ENCODE measurements at places on chromosomes 1 and 21.

GRCh38 chr1:117686907-117687306 lies 81.1 kb downstream of the TENT5C start:
- no peak overlapping the region for H3K4me3 ChIP-seq
- peaks cover 3% of the 10 kb centered on the region for H3K4me1 ChIP-seq
- no peak for DNase-seq
- H3K27me3 ChIP-seq, result no peaks in the 10 kb centered on the region
- H3K27ac ChIP-seq, result no peak overlapping the region

DNA sequence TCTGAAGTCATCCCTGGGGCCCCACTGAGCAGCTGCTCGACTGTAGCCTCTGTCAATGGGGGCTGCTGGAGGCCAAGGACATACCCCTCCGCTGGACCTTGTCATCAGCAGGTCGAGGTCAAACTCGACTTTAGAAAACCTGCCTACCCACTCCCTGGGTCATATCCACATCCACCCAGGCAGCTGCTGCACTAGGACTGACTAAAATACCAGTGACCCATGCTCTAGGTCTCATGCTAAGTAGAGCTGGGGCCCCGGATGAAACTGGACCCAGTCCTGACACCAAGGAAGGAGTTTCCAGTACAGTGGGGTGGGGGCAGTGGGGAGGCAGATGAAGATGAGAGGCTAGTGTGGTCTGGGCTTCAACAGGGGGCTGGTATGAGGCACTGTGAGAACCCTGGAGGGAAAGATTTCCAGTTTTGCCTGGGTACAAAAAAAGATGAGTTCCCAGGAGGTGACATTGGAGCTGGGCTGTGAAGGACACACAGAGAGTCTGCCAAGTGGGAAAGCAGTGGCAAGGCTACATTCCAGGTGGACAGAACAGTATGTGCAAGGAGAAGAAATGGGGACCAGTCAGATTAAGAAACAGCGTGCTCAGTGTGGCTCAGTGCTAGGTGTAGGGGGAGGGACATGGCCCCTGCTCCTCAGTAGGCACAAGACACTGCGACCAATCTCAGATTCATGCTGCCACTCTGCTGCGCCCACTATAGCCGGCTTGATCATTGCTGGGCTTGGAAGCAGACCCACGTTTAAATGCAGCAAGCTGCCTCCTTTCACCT lies 12.4 kb downstream of the SLC2A1 start:
- H3K4me3 ChIP-seq, result no peak overlapping the region
- peaks cover 100% of the 10 kb centered on the region for H3K4me1 ChIP-seq
- no peaks in the 10 kb centered on the region for H3K27me3 ChIP-seq
- no peaks in the 10 kb centered on the region for H3K36me3 ChIP-seq
- peak overlapping the region; percentile 66 for H3K27ac ChIP-seq
- no peak for DNase-seq

- no peak for DNase-seq
- H3K4me1 ChIP-seq, result peaks cover 36% of the 10 kb centered on the region
- no peaks in the 10 kb centered on the region for H3K36me3 ChIP-seq
- H3K27me3 ChIP-seq, result no peaks in the 10 kb centered on the region
Measured at GRCh38 chr1:9820521-9820920, 3.2 kb downstream of the CLSTN1 start.

DNA sequence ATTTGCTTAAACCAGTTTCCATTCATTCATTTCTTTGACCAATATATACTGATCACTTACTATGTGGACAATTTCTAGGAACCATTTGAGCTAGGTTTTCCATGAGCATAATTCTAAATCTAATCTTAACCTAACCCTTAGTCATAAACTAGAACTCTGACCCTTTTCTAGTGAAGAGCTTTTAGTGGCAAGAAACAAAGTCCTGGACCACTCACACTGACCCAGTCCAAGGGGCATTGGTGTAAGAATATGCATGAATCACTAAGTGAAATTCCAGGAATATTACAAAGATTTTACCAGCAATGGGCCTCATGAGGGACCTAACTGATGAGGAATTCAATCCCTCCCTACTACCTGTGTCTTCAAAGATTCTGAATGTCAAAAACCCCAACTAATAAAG lies 40.6 kb upstream of the SLC2A1 start:
- no peak overlapping the region for H3K27ac ChIP-seq
- no peak overlapping the region for H3K4me3 ChIP-seq
- no peak for DNase-seq
- H3K4me1 ChIP-seq, result no peaks in the 10 kb centered on the region

GRCh38 chr21:36023092-36023480 lies 37.2 kb downstream of the SETD4 start:
- H3K27me3 ChIP-seq, result no peaks in the 10 kb centered on the region
- H3K4me3 ChIP-seq, result no peak overlapping the region
- no peak for DNase-seq
- H3K27ac ChIP-seq, result no peak overlapping the region
- H3K36me3 ChIP-seq, result no peaks in the 10 kb centered on the region

- H3K27me3 ChIP-seq, result no peaks in the 10 kb centered on the region
- H3K4me1 ChIP-seq, result peaks cover 15% of the 10 kb centered on the region
- H3K27ac ChIP-seq, result peak overlapping the region; percentile 90
- peaks cover 35% of the 10 kb centered on the region for H3K36me3 ChIP-seq
- no peak for DNase-seq
- H3K4me3 ChIP-seq, result peak overlapping the region; percentile 80
Measured at GRCh38 chr21:36059823-36060158, 535 bp downstream of the SETD4 start.

DNA sequence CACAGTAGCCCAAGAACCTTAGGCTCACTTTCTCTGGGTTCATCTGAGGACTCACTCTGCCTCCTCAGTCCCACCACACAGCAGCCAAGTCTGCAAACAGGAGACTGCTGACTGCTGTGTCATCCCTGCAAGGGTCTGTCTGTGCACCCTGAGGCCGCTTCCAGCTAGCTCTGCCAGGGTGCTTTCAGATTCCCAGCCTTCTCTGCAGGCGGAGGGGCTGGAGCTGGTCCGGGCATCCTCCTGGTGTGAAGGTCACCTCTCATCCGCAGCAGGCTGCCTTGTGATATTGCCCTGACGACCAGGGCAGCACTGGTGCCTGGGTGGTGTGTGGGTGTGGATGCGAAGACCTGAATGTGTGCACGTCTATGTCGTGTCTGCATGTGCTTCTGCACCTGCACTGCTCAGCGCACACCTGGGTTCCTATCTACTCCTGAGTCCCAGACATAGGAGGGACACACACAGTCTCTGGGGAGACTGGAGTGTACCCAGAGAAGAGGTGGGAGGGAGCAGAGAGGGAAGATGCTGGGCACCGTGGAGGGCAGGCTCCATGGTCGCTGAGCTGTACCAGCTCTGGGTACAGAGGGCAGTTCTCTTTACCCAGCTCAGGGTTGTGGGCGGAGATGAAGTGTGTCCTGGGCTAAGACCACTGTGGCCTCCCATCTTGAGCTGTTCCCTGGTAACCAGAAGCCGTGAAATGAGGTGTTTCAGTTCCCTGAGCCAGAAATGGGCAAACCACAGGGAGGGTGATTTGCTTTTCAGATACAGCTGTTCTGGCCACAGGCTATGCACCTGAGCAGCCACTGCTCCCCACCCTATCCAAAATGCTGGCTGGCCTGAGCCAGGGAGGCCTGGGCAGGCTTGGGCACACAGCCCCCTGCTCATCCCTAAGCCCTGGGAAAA lies 160.9 kb upstream of the CSF3R start:
- H3K36me3 ChIP-seq, result no peaks in the 10 kb centered on the region
- H3K27me3 ChIP-seq, result no peaks in the 10 kb centered on the region
- H3K4me1 ChIP-seq, result no peaks in the 10 kb centered on the region
- no peak overlapping the region for H3K4me3 ChIP-seq
- DNase-seq, result no peak

- no peak overlapping the region for H3K27ac ChIP-seq
- DNase-seq, result no peak
- no peak overlapping the region for H3K4me3 ChIP-seq
- H3K4me1 ChIP-seq, result peaks cover 18% of the 10 kb centered on the region
- no peaks in the 10 kb centered on the region for H3K27me3 ChIP-seq
Measured at GRCh38 chr21:42396799-42397745, 1.2 kb upstream of the TMPRSS3 start.

DNA sequence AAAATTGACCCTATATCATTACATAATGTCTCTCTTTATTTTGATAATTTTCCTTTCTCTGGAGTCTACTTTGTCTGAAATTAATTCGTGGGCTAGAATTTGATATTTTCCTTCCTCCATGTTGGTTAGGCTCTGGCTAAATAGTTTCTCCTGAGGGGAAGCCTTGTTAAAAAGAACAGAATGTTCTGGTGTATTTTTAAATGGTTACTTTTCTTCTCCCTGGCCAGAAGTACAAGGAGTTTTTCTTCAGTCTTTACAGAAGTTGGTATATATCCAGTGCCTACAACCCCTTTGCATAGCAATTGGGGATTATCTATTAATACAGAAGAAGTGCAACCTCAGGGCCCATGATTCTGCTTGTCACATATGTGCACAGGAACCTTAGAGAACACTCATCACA lies 185.6 kb upstream of the RAB4A start:
- no peaks in the 10 kb centered on the region for H3K4me1 ChIP-seq
- no peaks in the 10 kb centered on the region for H3K36me3 ChIP-seq
- no peaks in the 10 kb centered on the region for H3K27me3 ChIP-seq
- no peak overlapping the region for H3K4me3 ChIP-seq
- no peak for DNase-seq
- H3K27ac ChIP-seq, result no peak overlapping the region

DNA sequence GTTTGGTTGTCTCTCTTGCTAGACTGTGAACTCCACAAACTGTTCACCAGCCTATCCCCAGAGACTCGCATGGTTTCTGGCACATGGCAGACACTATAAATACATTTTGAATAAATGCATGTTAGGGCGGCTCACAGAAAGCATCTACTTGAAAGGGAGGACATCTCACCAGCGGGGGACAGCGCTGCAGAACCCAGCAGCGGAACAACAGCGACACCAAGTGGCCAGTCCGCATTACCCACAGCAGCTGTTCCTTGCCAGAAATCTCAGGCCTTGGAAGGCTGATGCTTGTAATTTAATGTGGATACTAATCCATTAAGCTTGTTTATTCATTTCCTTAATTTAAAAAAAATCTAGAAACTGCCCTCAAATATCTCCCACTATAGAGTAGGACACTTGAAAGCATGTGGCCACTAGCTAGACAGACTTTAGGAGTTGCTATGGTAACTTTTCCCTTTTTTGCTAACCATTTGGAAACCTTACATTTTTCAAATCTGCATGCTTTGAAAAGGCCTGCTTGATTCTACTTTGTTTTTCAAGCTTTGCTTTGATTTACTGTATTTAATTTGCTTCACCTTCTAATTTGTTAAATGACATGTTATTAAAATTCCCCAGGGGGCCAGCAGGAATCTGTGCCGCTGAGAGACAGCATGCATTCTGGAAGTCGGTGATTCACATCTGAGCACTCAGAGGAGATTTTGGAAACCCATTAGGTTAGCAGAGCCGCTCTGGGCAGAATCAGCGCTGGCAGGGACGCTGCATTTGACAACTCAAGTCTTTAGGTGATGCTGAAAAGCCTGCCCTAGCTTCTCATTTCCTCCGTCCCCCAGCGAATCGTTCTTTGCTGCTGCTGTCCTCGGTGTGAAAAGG lies 63.5 kb upstream of the SSX2IP start:
- H3K36me3 ChIP-seq, result no peaks in the 10 kb centered on the region
- peak; percentile 76 for DNase-seq
- no peak overlapping the region for H3K27ac ChIP-seq
- H3K4me1 ChIP-seq, result peaks cover 3% of the 10 kb centered on the region

DNA sequence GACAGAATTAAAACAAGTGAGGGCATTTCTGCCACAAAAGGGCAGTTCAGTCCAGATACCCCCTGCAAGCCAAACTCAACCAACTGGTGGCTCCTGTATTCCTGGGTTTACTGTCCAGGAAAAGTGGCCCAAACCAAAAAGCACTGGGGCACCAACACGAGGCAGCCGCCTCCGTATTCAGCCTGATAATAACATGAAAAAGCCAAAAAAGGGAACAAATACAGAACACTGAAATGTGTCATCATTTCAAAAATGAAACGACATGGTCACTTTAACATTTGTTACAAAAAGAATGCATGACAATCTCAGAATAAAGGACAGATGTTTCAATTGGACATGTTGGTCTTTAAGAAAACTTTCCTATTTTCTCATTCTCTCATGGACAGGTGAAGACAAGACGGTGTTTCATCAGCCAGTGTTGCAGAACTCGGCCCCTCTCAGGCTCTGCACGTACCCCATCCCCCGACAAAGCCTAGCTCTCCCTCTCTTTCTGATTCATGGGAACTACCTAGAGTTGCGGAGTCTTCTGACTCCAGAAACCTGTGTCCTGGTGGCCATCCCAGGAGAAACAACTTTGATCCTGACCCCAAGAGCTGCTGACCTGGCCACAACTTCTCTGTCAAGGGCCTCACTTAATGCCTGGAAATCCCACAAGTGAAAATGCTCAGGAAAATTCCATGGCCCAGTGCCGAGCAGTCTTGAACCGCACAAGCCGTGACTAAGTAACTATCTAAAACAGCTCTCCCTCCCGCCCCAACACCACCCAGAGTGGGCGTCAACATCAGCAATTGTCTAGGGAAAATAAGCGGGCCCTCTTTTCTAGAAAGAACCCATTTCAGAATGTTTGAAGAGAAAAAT lies 27.1 kb downstream of the ZBTB17 start:
- peak; percentile 18 for DNase-seq
- H3K36me3 ChIP-seq, result peaks cover 53% of the 10 kb centered on the region
- peaks cover 57% of the 10 kb centered on the region for H3K4me1 ChIP-seq
- no peak overlapping the region for H3K4me3 ChIP-seq
- H3K27me3 ChIP-seq, result no peaks in the 10 kb centered on the region

DNA sequence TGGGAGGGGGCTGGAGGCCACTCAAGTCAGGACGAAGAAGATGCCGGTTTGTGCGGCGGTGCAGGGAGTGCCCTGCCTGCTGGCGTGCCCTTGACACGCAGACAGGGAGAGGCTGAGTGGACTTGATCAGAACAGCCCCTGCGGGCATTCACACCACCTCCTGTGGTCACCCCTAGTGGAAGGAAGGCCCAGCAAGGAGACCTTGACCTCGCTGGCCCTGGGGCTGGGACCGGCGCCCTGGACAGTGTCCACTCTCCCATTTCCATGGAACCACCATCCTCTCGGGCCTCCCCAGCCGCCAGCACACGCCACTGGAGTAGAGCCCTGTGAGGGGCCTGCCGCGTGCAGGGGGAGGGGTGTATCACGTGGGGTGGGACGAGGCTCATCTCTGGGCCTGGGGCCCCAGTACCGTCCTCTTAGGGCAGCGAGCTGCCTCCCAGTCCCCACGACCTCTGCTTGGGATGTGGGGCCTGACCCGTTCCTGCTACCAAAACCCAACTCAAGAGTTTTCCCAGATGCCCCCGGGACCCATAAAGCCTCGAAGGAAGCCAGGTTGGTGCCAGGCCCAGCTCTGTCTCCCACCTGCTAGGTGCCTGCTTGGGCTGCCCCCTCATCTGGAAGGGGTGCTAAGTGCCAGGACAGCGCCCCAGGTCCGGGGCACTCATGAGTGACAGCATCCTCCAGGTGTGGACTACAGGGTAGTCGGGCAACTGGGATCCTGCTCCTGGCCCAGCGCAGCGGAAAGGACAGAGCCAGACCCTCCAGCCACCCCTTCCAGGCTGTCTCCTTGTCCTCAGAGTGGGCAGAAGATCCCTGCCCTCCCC lies 62.8 kb downstream of the SLX9 start:
- no peaks in the 10 kb centered on the region for H3K36me3 ChIP-seq
- H3K27ac ChIP-seq, result no peak overlapping the region

GRCh38 chr1:204326771-204327300 lies 32.9 kb downstream of the PLEKHA6 start:
- H3K4me3 ChIP-seq, result no peak overlapping the region
- no peak for DNase-seq
- H3K27me3 ChIP-seq, result peaks cover 4% of the 10 kb centered on the region

Measured in B cell (primary cell).